GM03348 (cell line): ENCODE measurements at places on chromosomes 13 and 19.

GRCh38 chr13:73231471-73231870, 172.7 kb downstream of the KLF5 start:
- peak; percentile 17 for DNase-seq

- no peak for DNase-seq
These were observed 78.3 kb upstream of the IPO5 start for GRCh38 chr13:97875218-97875617.

DNA sequence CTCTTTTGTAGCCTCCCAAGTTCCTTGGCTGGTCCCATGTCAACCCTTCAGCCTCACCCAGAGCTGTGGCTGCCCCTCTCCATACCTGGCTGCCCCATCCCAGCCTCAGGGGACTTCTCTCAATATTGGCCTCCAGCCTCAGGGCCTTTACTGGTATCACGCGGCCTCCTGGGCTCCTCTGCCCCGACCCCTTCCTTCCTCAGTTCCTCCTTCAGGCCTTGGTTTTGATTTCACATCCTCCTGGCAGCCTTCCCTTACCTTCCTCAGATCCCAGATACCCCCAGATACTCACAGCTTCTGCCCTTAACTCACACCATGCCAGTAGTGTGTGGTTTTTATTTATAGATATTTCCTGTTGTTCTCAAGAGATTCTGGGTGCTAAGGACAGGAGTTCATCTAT, 12.8 kb upstream of the SCN1B start:
- no peak for DNase-seq

DNA sequence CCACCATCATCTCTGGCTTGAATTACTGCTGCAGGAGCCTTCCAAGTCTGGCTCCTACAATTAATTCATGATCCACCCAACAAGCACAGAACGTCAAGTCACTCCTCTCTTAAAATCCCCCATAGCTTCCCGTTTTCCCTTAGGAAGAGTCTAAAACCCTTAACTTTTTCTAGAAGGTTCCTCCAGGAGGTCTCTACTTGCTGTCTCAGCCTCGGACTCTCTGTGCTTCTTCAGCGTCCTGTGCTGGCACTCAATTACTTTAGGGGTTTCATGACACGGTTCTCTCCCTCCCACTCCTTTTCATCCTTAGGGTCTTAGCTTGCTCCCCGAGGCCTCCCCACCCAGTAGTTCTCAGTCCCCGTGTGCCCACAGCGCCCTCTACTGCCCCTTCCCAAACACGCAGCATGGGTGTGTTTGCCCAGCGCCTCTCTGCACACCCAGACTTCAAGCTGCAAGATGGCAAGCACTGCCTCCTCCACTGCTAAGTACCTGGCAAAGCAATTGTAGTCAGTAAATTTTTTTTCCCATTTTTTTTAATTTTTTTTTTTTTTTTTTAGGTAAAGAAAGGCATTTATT, 25.8 kb upstream of the MAP3K10 start:
- peak; percentile 83 for DNase-seq

DNA sequence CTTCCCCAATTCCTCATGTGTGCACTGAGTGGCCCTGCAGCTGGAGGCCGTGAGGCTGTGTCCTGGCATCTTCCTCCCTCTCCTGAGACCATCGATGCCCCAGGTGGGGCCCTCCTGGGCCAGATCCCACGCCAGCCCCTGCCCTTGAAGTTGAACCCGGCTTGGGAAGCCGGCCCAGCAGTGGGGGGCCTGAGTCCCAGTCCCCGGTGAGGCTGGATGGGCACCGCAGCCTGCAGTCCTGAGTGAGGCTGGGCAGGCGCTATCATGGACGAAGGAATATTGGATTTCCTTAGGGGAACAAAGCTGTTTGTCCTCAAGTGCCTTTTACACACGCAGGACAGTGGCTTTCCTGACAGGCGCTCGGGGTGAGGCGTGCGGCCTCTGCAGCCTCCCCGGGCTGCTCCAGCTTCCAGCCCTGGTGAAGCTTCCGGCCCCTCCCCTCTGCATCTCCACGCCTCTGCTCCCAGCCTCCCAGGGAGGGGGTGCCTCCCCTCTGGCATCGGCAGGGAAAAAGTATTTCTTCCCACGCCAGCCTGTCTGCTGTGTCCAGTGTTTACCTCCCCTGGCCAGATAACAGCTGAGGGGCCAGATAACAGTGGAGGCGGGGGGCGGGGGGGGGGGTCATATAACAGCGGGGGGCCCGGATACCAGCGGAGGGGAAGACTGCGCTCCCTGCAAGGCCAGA, 159.5 kb downstream of the KDM4B start:
- DNase-seq: peak; percentile 88

GRCh38 chr19:18279266-18279515, 2.2 kb downstream of the JUND start:
- no peak for DNase-seq

GRCh38 chr19:55649268-55650125, 1.5 kb downstream of the CCDC106 start:
- no peak for DNase-seq

DNA sequence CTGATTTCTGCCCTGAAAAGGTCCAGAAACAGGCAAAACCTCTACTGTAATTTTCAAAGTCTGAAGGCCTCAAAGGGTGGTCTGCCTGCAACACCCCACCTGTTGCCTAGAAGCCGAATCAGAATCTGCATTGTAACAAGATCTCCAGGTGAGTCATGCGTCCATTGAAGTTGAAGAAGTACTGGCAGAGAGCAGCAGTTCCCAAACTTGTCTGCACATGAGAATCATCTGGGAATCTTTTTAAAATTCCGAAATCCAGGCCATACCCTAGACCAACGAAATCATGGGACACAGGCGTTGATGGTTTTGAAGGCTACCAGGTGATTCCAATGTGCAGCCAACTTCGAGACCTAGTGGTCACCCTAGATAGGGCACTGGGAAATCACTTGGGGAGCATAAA, 16.0 kb upstream of the CLN5 start:
- no peak for DNase-seq

DNA sequence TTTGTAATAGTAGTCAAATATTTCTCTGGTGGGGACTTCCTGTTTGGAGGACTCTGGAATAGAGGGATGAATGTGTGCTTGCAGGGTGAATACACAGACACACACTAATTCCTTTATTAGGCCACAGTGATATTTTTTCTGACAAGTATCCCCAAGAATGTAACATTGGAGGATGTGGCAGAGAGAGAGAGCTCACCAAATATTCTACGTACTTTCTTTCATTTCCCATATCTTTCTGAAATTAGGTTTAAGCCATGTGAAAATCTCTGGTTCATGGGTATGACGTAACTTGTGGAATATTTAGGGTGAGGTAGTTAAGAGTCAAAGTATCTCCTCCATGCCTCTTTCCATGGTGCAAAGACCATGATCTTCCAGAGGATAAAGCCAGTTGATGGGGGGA, 463.4 kb downstream of the DIAPH3 start:
- DNase-seq: peak; percentile 48

GRCh38 chr13:110311443-110312338, 4.6 kb downstream of the COL4A2 start:
- no peak for DNase-seq

- peak; percentile 79 for DNase-seq
These were observed 1.4 kb downstream of the CIC start for GRCh38 chr19:42270346-42271044.

DNA sequence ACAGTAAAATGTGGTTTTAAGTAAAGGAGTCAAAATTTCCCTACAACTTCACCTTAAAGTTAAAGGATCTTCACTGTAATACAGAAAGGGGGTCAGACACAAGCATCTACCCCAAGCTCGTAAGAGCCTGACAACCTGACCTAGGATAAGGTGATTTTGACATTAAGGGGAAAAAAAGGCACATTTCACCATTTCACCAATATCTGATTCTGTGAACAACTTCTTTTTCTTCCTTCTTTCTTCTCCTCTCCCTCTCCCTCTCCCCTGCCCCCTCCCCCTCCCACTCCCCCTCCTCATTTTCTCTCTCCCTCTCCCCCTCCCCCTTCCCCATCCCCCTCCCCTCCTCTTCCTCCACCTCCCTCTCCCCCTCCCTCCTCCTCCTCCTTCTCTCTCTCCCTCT, 796.7 kb upstream of the ARGLU1 start:
- no peak for DNase-seq

DNA sequence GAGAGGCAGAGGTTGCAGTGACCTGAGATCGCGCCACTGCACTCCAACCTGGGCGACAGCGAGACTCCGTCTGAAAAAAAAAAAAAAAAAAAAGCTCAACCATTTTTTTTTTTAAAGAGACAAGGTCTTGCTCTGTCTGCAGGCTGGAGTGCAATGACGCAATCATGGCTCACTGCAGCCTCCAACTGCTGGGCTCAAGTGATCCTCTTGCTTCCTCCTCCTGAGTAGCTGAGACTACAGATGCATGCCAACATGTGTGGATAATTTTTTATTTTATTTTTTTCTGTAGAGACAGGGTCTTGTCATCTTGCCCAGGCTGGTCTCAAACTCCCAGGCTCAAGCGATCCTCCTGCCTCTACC, 10.3 kb downstream of the EHD2 start:
- DNase-seq: no peak

GRCh38 chr13:76646946-76647345, 239.3 kb downstream of the KCTD12 start:
- DNase-seq: no peak

DNA sequence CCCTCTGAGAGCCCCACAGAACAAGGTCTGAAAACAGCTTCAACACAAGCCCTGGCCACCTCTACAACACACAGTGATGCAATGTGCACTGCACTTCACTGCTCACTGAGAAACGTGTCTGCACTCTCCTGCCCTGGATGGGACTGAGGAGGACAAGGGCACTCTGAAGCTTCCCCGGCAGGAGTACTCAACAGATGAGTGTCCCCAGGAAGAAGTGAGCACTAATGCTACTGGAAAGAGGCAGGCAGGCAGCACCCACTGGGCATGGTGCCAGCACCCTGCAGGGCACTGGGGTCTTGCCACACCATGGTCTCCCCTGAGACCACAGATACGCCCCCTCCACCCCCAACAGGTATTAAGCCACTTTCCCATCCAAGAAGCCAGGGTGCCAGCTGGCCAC, 17.7 kb upstream of the SLC35E1 start:
- DNase-seq: no peak

- DNase-seq: peak; percentile 9
These were observed 44.2 kb downstream of the EDNRB start for GRCh38 chr13:77874406-77874805.

DNA sequence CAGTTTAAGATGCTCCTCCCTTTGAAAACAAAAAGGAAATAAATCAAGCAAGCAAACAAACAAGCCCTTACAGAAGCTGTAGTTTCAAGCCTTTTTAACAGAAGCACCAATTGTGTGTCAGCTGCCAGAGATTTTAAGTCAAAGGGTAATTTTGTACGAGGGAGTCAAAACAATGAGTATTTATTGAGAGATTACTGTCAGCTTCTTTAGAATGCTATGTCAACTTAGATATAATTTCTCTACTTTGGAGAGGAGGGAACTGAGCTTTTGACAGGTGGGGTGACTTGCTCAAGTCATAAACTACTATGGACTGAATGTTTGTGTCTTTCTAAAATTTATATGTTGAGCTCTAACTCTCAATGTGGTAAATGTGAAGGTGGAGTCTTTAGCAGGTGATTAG, 10.5 kb upstream of the CBY2 start:
- DNase-seq: no peak
